ENCODE measurements at places on chromosomes 4 and X. TPM values are rescaled to one million over a fixed set of nuclear protein-coding genes. Genes with fewer than 3 reads are reported as not detected.

BMP3 gene
- under 0.01 TPM for total RNA-seq

RNF150 gene
- total RNA-seq: 0.13 TPM

CT45A3 gene
- total RNA-seq: not detected

PRR32 gene
- total RNA-seq: not detected

ETDB gene
- not detected for total RNA-seq

POU3F4 gene
- total RNA-seq: under 0.01 TPM

Data from aortic smooth muscle cell (primary cell).